ENCODE measurements at places on chromosomes 1 and 21.

DNA sequence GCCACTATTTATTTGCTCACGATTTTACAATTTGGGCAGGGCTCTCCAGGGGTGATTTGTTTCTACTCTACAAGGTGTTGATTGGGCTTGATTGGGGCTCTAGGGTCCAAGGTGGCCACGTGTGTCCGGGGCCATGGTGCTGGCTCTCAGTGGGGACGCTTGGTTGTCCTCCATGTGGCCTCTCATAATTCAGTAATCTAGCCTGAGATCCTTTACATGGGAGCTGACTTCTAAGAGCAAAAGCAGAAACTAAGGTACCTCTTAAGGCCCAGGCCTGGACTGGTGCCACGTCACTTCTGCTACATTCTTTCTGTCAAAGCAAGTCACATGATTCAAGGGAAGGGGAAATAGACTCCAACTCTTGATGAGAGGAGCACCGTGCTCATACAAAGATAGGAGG is 8.1 kb upstream of the PSRC1 start:
- no peak for DNase-seq

- no peak for DNase-seq
Observed at GRCh38 chr1:223759273-223759672, 46.9 kb downstream of the CAPN2 start.

DNA sequence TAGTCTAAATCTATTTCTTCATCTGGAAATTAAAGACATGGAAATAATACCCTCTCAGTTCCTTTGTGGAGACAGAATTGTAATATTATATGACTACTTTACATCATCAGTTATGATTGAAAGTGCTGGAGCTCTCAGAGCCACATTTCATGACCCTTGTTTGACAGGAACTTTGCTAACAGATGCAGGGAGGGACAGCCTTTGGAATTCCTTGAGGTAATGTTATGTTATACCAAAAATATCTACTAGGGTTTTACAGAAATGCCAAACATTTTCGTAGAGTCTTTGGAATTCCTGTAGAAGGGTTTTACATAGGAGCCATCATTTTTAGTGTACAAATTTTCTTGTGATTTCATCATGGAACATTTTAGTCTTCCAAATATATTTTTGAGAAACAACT is 57.4 kb upstream of the ADAMTS5 start:
- peak; percentile 39 for DNase-seq

DNA sequence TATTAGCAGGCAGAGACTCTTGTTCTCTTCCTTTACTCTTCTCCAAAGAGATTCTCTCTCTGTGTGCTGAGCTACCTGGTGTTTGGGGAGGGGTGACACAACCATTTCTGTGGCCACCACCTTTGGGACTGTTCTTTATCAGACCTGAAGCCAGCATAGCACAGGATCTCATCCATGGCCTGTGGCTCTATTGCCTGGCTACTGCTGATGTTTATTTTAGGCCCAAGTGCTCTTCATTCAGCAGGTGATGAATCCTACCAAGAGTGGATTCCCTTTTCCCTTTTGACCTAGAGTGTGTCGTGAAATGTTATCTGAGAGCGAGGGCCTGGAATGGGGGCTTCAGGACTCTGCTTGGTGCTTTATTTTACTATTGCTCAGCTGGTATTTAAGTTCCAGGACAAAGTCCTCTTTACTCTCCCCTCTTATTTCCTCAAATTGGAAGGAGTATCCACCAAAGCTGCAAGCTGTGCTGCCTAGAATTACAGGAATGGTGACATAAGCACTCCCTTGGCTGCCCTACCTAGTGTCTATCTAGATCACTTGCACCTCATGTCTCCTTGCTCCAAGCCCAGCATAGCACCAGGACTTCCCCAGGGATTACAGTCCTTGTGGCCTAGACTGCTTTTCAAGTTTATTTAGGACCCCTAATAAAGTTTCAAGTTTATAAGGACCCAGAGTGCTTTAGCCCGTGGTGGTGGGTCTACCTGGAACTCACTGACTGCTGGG is 94.7 kb upstream of the GPR52 start:
- no peak for DNase-seq

DNA sequence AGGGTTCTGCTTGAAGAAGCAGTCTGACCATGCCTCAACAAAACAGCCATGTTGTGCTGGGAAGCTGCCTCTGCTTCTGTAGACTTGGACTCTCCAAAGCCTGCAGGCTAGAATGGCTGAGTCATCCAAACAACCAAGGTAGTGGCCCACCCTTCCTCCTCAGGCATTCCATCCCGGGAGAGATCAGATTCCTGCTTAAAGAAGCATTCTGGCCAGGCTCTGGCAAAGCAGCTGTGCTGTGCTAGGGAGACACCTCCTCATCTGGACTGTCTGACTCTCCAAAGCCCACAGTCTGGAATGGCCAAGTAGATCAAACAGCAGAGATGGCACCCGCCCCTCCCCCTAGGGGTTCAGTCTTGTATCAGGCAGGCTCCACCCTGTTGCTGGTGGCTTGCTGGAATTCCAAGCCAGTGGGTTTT is 38.3 kb upstream of the F3 start:
- DNase-seq: peak; percentile 80

- no peak for DNase-seq
Observed at GRCh38 chr1:218200979-218201378, 84.1 kb upstream of the RRP15 start.

GRCh38 chr1:70893381-70893780 is 154.2 kb downstream of the PTGER3 start:
- DNase-seq: no peak

DNA sequence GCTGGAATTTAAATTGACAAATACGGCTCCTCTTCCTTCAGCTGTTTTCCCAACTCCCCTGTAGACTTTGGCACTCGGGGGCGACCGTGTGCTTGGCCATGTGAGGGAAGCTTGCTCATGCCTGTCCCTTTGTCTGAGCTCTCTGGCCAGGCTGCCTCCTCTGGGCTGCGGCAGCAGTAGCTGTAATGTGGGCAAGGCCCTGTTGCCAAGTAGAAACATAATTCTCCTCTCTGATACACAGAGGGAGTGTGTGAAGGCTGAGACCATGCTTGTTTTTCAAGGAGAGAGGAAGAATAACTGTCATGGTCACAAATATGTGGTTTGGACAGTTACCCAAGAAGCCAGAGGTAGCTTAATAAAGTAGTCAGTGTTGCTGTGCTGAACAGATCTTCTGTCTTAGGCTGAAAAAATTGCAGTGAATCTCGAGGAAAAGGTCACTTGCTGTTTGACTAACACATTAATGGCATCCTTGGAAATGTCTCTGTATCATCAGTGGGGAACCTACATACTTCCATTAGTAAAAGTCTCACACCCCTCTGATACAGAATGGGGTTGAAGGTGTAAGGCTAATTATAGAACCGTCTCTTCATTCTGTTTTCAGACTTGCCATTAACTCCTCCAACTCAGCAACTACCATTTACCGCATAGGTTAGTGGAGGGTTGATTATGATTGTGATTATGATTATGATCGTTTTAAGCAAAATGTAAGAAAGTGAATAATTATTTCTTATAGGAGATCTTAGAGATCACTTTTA is 94.6 kb downstream of the TGFB2 start:
- no peak for DNase-seq

- DNase-seq: no peak
Observed at GRCh38 chr1:226660410-226661182, 78.5 kb downstream of the ITPKB start.

- DNase-seq: no peak
Observed at GRCh38 chr1:227318853-227319607, 738 bp upstream of the CDC42BPA start.

- no peak for DNase-seq
Observed at GRCh38 chr1:17540255-17541001, 930 bp downstream of the ARHGEF10L start.

- DNase-seq: no peak
Observed at GRCh38 chr1:1185101-1185765, 11.6 kb downstream of the TTLL10 start.

DNA sequence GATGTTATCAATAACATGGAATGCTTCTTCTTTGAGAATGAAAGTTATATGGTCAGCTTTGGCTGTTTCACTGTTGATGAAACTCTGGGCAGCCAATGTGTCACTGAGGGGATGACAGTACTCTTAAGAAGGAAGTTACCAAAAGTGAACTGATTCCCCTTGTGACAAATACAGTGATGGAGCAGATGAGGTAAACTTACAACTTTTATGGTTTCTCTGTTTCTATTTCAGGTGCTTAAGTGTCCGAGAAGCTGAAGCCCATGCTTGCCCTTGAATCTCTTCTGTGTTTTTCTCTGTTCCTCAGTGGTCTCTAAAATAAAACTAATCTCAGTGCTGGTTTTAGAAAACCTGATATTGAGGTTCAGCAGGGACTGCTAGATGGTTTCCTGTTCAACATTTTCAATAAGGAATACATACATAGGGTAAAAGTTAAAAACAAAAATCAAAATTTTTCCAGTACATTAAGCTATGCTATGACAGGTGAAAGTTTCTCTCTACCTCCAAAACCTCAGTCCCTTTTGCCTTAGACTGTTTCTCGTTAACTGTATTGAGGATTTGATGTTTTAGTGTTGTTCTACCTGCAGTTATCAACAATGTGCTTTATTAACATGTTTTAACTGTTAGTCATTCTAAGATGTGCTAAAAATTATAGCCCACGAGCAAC is 454.4 kb upstream of the ADGRL4 start:
- no peak for DNase-seq

All from AG09309 (cell line).